Activated T-helper 1 cell treated with Interleukin-2 at 50 U/mL for 16 hours (primary cell): ENCODE measurements at places on chromosomes 3 and 15.
A peak's percentile ranks its signal among the peaks of the same experiment; 100 is the strongest.

DNA sequence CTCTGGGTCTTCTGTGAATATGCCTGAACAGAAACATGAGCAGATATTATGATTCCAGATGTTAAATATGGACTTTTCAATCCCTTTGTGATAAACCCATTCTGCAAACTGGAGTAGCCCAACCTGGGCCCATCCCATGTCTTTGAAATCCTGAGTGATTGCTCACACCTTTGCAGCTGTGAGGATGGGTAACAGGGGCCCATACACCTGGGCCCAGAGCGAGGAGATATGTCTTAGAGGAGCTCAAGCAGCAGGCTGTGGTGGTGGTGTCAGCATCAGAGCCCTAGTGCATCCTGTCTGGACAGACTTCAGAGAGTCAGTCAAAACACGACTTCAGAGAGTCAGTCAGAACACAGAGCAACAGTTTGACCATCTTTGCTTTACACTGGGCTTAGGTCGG lies 64.9 kb upstream of the LIMD1 start:
- no peak for DNase-seq

DNA sequence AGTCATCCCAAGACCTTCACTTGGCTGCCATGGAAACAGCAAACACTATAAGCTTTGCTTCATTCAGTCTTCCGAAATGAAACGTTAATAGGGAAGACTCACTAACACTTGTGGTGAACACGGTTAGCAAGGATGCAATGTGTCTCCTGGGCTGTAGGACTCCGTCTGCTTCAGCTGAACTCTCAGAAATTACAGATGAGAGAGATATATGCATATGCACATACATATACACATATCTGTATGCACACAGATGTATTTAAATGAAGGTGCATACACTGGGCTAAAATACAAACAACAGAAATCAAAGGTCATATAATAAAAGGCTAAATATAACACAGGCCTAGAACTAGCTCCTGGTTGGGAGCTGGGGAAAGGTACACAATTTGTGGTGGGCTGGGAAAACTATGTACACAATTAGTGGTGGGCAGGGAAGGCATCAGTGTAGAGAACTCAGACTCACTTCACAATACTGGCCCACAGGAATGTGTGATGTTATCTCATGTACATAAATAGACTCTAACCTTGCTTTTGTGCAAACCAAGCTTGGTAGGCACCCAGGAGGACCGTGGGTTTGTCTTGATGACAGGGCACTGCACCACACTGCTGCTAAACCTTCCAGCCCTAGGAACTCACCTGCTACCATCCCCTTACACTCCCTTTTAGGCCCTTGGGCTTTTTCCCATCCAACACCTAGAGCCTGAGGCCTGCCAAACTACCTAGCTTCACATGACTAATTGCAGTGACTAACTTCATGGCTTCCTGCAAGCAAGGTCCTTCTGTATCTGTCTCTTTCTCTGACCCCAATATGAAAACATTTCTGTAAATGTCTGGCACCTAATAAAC lies 873.1 kb downstream of the NSUN3 start:
- DNase-seq: no peak

- no peak for DNase-seq
Observed at GRCh38 chr3:94117729-94118128, 54.9 kb downstream of the NSUN3 start.

GRCh38 chr15:47136236-47136635 lies 581.1 kb upstream of the SEMA6D start:
- no peak for DNase-seq

- no peak for DNase-seq
Observed at GRCh38 chr15:59817053-59817452, 127.9 kb upstream of the BNIP2 start.

GRCh38 chr15:46938169-46938568 lies 779.1 kb upstream of the SEMA6D start:
- no peak for DNase-seq

GRCh38 chr3:32176989-32177701 lies 61.3 kb upstream of the CMTM8 start:
- DNase-seq: peak; percentile 25
